ENCODE measurements at places on chromosomes 5 and 9. TPM values are rescaled to one million over a fixed set of nuclear protein-coding genes. Genes with fewer than 3 reads are reported as not detected.
A peak's percentile ranks its signal among the peaks of the same experiment; 100 is the strongest.

The PCDHA12 gene
- not detected for total RNA-seq

The FOXD4 gene
- 0.16 TPM for total RNA-seq

The ELL2 gene
- 131 TPM for total RNA-seq

The FAM221B gene
- not detected for total RNA-seq

The SUSD3 gene
- 51.4 TPM for total RNA-seq

- DNase-seq = no peak
Observed at GRCh38 chr9:8424786-8425410, 625.3 kb upstream of the DMAC1 start.

GRCh38 chr5:126339215-126339805, 83.9 kb upstream of the GRAMD2B start:
- peak; percentile 64 for DNase-seq

DNA sequence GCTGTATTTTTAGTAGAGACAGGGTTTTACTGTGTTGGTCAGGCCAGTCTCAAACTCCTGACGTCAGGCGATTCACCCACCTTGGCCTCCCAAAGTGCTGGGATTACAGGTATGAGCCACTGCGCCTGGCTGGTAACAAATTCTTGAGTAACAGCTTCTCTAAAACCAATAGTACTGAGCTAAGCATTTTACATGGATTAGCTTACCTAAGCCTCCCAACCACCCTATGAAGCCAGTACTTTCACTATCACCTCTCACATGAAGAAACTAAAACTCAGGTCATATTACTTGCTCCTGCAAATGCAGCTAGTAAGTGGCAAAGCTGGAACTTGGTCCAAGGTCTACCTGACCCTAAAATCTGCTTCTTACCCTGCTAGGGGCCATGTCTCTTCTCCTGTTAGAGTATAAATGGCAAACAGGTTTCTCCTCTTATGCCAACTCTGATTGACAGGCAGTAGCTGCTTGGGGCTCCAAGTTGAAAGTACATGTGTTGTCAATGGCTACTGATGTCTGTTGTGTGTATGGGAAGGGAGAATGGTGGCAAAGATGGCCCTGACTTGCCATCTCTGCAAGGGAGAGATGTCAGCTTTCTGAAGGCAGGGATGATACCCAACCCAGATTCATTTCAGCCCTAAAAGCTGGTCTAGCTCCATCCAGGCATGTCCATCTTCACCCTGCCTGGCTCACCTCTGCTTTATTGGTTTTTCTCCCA, 4.0 kb downstream of the PHF19 start:
- DNase-seq = no peak

DNA sequence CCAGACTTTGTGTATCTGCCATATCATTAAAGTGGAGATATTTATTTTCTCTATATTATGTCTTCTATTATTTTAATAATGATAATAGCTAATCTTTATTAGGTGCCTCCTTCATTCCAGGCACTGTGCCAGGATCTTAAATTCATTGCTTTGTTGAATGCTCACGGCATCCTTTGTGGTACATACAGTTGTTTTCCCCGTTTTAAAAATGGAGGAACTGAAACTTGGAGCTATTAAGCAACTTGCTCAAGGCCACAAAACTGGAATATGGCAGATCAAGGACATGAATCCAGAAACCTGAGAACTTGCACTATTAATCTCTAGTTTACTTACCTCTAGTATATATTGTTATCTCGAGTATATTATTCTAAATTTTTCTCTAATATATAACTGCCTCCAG, 41.5 kb upstream of the PPP3R2 start:
- no peak for DNase-seq

GRCh38 chr5:96150007-96150406, 188.4 kb upstream of the ELL2 start:
- no peak for DNase-seq

DNA sequence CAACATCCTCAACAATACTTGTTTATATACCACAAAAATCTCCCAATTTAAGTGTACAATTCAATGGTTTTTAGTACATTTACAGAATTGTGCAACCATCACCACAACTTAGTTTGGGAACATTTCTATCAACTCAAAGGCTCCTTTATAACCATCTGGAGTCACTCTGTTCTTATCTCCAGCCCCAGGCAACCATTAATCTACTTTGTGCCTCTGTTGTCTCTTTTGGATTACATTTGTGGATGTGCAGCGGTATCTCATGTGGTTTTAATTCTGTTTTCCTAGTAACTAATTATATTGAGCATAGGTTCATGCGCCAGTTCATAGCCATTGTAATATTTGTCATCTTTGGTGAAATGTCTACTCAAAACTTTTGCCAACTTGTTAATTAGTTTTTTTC, 14.4 kb downstream of the ADAMTS19 start:
- DNase-seq = no peak

DNA sequence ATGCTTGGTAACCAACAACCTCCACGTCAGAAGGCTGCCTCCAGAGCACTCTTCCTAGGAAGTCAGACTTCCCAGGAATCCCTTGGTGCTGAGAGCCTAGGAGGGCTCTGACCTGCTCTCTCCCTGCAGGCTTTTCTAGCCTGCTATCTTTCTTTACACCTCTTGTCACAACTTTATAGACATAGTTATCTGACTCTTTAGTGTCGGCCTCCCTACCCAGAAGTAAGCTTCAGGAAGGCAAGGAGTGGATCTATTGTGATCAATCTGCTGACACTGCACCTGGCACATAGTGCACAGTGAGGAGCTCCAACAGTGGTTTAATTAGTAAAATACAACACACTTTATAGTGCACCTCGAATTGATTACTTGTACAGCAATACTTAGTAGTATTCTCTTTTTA, 2.3 kb downstream of the AFAP1L1 start:
- DNase-seq = no peak

DNA sequence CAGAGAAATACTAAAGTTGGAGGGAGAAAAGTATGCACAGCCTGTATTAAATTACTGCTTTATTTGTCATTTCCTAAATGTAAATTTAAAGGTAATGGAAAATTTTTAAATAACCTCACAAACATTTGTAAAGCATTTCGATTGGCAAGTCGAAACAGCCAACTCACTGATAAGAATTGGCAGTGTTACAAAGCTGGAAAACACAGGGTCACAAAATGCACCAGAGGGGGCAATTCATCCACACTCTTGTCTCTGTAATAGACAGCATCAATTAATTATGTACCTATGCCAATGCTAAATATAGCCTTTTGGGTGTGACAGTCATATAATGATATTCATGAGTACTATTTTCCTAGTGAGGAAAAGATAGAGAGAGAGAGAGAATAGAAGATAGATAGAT, 140.6 kb upstream of the PRLR start:
- no peak for DNase-seq

DNA sequence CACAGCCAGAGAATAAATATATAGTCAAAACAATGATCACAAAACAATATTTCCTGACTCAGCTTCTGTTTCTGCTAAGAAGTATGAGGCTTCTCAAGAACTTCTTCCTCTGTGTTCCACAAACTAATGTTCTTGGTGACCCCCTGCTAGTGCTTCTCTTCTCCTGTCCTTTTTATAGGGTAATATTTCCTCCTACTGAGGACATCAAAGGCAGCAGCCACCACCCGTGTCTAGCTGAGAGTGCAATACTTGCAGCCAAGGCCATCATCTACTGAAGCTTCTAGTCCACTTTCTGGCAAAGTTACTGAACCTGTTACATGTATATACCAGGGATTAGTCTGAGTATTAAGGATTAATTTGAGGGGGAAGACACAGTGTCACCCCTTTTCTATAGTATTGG, 83.7 kb upstream of the SLC12A2 start:
- no peak for DNase-seq

- DNase-seq = peak; percentile 31
Observed at GRCh38 chr9:5764130-5764868, 68.6 kb downstream of the ERMP1 start.

DNA sequence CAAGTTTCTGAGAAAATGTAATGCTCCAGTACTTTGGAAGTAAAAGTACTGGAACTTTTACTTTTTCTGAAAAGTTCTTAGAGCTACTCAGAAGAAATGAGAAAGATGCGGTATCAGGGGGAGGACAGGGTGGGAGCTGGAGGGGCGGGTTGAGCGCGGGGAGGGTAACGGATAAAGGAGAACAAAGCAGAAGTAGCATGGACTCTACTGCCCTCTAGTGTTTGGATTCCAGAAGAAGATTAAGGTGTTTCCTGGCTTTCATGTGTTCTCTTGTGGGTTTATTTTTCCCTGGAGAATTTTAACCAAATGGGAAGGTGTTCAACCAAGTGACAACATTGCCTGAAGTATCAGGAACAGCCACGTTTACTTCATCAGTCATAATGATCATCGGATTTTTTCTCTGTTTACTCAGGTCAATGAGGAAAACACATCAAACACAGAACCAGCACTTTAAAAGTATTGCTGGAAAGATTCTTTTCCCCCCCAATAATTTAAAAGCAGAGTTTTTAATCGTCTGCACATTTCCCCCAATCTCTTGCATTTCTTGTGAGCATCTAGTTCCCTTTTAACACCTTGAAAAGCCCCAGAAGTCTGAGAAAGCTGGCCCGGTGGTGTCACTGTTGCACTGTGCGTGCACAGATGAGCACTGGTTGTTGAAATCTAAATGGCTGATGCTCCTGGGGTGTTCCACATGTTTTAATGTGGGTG, 190.6 kb downstream of the MPDZ start:
- DNase-seq = peak; percentile 9

DNA sequence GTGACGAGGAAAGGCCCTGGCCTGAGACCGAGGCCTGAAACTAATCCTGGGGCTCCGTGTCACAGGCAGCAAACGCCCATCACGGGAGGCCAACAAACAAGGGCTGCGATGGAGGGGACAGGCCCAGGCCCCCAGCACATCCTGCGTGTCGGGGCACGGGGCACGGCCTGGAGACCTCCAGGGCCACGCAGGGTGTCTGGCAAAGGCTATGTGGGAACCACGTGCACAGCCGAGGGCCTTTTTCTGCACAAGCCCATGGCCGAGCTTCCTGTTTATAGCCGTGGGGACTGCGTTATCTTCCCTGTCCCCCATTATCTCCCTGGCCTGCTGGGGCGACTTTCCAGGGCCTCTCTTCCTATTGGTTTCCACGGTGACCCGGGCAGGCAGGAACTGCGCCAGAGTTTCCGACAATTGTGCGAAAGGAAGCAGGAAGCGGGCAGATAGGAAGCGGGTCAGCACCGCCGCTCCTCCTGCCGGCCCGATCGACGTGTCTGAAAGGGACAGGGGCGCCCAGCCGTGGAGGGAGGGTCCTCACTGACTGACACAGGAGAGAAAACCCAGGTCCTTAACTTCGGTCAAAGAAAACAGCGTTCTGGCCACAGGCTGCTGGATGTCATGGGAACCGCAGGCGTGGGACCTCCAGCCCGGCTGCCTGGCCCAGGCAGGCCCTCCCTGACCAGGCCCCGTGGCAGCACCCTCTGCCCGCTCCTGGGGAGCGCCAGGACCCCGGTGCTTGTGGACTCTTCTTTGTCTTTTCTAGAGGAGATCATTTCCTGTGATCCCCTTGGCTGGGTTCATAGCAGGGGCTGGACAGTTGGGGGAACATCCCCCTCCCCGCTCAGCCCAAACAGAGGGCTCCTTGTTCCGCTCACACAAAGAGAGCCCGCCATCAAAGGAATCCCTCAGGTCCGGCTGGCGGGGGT, 29.1 kb upstream of the SEC16A start:
- DNase-seq = no peak

- DNase-seq = no peak
Observed at GRCh38 chr5:82422001-82422740, 144.0 kb upstream of the RPS23 start.

- DNase-seq = no peak
Observed at GRCh38 chr5:132182359-132183040, 45.2 kb downstream of the P4HA2 start.

- DNase-seq = no peak
Observed at GRCh38 chr9:4062966-4063365, 236.9 kb downstream of the GLIS3 start.

DNA sequence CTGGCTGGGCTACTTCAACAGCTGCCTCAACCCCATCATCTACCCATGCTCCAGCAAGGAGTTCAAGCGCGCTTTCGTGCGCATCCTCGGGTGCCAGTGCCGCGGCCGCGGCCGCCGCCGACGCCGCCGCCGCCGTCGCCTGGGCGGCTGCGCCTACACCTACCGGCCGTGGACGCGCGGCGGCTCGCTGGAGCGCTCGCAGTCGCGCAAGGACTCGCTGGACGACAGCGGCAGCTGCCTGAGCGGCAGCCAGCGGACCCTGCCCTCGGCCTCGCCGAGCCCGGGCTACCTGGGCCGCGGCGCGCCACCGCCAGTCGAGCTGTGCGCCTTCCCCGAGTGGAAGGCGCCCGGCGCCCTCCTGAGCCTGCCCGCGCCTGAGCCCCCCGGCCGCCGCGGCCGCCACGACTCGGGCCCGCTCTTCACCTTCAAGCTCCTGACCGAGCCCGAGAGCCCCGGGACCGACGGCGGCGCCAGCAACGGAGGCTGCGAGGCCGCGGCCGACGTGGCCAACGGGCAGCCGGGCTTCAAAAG, 36.9 kb upstream of the TTC1 start:
- peak; percentile 25 for DNase-seq

DNA sequence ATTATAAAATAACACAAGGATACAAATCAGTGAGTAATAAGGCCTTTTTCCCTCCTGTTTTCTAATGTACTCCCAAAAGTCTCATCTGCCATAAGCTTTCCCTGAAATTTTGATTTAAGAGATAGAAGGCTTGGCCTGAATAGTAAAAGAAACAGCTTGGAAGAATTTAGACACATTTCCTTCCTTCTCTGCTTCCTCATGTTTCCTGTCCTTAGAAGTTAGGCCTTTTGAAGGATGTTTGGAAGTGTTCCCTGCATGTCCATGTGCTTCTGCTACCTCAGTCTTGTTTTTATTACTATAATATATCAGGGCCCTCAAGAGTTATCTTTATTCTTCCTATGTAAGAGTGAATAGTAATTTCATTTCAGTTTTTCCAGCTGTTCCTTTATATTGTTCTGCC, 242.7 kb downstream of the DEPDC1B start:
- no peak for DNase-seq

- no peak for DNase-seq
Observed at GRCh38 chr5:173069671-173070070, 13.5 kb downstream of the CREBRF start.

- no peak for DNase-seq
Observed at GRCh38 chr5:10301842-10302610, 5.7 kb downstream of the CMBL start.

DNA sequence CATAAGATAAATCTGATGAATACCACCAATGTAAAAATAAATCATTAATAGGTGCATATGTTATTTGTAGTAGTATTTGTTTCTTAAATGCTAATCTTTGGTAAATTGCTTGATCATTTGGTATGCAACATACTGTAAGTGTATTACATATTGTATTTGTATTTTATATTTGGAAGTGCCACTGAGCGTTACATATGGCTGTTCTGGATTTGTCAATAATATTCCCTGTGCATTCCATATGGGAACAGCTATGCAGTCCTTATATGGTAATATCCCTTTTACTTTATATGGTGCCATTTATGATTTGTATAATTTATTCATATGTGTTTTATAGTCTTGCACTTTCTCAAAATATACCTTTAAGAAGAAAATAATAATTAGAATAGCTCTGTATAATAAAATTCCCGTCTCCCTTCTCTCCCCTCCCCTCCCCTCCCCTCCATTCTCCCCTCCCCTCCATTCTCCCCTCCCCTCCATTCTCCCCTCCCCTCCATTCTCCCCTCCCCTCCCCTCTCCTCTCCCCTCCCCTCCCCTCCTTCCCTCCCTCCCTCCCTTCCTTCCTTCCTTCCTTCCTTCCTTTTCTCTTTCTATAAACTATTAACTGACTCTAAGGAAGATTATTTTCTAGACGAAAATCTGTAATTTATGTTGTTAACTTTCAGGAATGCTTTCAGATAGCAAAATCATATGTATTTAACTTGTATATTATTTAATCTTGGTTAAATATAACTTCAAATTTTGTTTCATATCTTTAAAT, 241.4 kb downstream of the CSNK1G3 start:
- no peak for DNase-seq

All from activated CD4-positive, alpha-beta T cell treated with anti-CD3 and anti-CD28 coated beads for 36 hours (primary cell).